ENCODE measurements at places on chromosomes 3 and 15.

- no peak for DNase-seq
Measured at GRCh38 chr3:191328383-191328961, 722 bp upstream of the CCDC50 start.

DNA sequence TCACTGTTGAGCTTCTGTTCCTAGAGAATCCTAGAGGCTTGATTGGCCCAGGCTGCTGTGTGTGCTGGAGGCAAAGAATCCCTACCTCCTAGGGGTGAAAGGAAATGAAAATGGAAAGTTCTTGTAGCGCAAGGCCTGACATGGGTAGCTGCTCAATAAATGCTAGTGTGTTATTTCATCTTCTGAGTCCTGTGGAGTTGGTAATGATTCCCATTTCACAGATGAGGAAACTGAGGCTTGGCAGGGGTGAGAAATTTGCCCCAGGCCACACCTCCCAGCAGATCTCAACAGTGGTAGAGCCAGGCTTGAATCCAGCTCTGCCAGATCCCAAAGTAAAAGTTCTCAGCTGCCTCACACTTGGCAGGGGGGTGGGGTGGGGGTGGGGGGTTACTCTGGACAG is 26.1 kb downstream of the HDAC11 start:
- DNase-seq, result no peak

- no peak for DNase-seq
Measured at GRCh38 chr3:39343076-39343717, 13.7 kb downstream of the CCR8 start.

DNA sequence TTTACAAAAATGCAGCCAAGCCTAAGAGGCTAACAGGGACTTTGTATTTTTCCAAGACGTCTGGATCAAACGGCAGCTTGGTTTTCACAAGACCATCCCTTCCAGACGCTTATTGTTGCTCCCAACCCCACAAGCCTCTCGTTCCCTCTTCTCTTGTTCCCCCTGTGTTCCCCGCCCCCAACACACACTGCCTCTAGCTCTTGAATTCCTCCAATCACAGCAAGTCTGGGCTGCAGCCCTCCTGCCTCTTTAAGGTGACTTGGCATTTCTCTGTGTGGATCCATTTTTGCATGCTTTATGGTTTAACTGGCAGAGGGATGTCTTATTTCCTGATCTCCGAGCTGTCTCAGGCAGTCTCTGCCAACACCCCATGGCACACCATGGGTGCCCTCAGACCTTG is 182.2 kb downstream of the ABHD5 start:
- DNase-seq, result no peak

- DNase-seq, result no peak
Measured at GRCh38 chr3:114608293-114608692, 314.5 kb downstream of the TIGIT start.

DNA sequence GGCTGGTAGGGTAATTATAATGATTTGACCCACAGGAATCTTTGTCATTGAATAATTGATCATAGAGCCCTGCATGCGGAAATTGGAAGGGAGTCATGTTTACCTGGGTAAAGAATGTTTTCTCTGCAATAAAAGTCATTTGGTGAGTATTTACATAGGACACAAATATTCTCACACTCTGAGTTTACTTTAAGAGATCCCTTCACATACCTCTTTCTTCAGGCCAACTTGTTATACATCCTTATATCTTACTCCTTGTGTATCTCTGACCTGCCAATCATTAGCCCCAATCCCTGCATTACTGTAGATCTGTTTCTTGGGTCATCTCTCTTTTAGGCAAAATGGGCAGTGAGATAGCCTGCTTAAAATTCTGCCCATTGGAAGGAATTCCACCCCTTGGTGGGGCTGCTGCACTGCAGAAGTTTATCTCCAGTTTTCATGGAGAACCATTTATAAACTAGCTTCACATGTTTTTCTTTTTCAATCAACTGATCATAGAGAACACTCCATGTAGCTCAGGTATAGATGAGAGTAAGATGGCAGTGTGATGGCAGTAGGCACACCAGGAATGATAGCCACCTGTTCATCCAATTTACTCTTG is 46.2 kb downstream of the ILDR1 start:
- DNase-seq, result no peak
